AG10803 (cell line): ENCODE measurements at places on chromosomes 6 and 20.
A peak's percentile ranks its signal among the peaks of the same experiment; 100 is the strongest.

- DNase-seq: no peak
Observed at GRCh38 chr6:118710616-118711015, 59.2 kb upstream of the CEP85L start.

GRCh38 chr20:61808447-61808846 is 257.2 kb downstream of the TAF4 start:
- no peak for DNase-seq

- peak; percentile 37 for DNase-seq
Observed at GRCh38 chr6:1527073-1527457, 82.7 kb upstream of the FOXC1 start.

- DNase-seq: no peak
Observed at GRCh38 chr6:38495518-38495917, 144.2 kb downstream of the BTBD9 start.

DNA sequence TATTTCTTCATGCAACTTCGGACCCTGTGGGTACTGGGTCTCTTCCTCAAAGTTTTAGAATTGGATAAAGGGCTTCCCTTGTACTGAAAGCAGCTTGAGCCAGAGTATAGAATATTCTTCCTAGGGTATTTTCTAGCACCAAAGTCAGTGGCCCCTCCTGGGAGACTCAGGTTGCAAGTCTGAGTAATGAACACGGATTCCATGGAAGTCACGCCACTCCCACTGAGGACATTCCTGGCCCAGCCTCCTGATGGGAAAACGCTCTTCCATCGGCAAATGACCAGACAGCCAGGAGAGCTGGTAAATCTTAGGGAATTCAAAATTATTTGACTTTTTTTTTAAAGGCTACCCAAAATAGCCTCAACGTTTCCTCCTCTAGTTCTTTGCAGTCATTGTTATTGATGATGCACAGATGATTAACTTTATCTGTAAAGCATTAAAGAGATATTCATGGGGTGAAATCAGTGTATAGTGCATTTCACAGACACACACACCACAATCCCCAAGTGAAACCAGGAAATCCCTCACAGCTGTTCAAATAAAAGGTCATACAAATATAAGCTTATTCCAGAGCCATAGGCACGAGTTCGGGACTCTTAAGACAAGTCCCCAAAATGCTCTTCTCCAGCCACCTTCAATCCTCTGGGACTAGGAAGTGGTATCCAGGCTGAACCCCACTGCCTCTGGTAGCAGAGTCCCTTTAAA is 248.8 kb downstream of the SOD2 start:
- no peak for DNase-seq

DNA sequence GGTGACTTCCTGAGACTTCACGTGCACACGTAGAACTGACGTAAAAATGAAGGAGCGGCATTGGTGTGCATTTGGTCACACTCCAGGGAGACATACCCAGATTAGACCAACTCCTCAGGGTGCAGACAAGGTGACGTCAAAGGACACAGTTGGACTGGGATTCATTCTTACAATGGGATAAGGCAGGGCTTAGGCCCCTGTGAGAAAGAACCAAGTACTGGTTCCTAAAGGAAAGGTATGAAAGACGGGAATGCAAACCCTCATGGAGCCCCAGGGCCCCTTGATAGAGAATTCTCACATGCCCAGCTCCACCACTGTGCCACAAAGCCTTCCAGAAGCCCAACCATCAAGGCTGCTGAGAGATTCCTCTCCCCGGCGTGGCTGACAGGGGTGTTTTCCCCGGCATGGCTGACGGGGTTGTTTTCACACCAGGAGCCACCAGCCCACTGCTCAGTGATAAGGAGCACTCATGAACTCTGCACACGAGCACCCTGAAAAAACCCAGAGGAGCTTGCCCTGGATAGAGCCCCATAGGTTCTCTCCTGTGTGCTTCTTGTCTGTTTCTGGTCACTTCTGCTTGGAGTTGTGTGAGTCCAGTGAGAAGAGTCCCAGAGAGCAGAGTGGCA is 90.1 kb downstream of the CAP2 start:
- DNase-seq: no peak

GRCh38 chr20:34579191-34579978 is 20.9 kb downstream of the MAP1LC3A start:
- peak; percentile 78 for DNase-seq

DNA sequence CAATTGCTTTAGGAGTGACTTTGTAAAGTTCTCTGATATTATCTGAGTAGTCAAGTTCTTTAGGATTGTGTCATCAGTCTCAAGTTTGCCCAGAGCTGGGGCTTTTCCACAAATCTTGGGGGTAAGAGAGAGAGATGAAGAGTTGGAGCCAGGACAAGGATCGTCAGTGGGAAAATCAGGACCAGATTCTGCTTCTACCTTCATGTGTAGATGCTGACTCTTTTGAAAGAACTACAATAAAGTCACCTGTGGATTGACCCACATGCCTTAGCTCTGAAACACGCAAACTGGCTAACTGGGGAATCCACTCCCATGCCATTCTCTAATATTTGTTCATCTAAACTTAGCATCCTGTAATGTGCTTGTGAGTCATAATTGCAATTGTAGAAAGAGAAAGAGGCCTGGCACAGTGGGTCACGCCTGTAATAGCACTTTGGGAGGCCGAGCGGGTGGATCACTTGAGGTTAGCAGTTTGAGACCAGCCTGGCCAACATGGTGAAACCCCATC is 15.6 kb upstream of the BICRAL start:
- DNase-seq: peak; percentile 63

DNA sequence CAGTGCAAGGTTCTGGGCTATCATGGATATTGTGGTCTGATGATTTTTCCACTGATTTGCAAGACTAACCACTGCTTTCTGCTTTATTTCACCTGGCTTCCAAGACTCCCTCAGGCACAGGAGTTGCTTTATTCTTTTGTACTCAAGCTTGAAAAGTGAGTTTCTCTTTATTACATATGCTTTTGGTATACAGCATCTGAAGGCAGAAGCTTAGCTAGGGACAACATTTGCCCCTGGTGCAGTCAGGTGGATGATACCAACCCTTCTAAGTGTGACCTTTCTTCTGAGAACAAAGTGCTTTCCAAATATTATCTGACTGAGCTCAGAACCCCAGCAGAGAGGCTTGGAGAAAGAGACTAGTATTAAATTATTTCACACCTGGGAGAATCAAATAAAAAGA is 94.0 kb upstream of the PHACTR1 start:
- DNase-seq: no peak

DNA sequence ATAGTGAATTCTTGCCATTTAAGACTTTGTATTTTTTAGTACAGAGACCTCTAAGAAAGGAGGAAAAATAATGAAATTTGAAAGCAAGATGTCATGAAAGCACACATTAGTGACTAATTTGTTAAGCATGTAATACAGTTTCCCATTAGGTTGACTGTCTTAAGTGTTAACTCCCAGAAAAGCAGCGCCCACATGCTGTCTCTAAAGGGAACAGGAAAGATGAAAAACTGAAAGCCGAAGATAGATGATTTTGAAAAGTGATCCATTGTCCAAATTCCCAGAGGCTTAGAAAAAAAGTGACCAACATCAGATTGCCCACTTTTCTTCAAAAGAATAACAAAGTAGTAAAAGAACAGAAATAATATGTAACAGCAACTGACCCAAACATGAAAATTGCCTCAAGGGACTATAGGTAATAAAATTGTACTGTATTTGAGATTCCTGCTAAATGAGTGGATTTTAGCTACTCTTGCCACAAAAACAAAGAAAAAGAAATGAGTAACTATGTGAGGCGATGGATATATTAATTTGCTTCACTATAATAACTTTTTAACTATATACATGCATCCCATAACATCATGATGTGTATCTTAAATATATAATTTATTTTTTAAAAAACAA is 83.2 kb upstream of the OGFRL1 start:
- DNase-seq: peak; percentile 56

- DNase-seq: no peak
Observed at GRCh38 chr20:62765432-62766070, 30.7 kb upstream of the MRGBP start.

GRCh38 chr6:131655387-131655786 is 18.3 kb downstream of the ENPP3 start:
- DNase-seq: no peak

- DNase-seq: no peak
Observed at GRCh38 chr6:42375007-42375635, 76.6 kb downstream of the TRERF1 start.

DNA sequence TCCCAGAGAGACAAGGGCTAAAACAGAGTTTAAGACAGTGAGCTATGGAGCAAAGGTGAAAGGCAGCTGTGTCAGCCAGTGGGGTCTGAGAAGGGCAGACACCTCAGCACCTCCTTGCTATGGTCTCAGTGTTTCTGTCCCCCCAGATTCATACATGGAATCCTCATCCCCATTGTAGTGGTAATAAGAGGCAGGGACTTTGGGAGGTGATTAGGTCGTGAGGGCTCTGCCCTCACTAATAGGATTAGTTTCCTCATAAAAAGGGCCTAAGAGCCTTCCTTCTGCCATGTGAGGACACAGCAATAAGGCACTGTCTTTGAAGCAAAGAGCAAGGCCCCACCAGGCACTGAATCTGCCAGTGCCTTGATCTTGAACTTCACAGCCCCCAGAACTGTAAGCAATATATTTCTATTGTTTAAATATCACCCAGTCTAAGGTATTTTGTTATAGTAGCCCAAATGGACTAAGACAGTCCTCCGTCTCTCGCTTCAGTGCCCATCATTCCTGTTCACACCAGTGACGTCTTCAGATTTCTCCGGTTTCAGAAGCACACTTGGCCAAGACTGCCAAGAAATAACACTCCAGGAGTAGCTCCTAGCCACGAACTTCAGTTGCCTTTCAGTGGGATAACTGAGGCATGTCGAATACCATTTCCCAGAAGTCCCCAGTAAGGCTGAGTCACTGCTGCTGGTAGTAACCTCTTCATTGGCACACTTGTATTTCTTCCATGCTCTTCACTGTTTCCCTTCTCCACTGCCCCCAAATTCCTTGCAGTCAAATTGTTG is 32.8 kb downstream of the SLC13A3 start:
- DNase-seq: no peak

GRCh38 chr20:47318586-47319516 is 37.6 kb downstream of the ZMYND8 start:
- peak; percentile 77 for DNase-seq

DNA sequence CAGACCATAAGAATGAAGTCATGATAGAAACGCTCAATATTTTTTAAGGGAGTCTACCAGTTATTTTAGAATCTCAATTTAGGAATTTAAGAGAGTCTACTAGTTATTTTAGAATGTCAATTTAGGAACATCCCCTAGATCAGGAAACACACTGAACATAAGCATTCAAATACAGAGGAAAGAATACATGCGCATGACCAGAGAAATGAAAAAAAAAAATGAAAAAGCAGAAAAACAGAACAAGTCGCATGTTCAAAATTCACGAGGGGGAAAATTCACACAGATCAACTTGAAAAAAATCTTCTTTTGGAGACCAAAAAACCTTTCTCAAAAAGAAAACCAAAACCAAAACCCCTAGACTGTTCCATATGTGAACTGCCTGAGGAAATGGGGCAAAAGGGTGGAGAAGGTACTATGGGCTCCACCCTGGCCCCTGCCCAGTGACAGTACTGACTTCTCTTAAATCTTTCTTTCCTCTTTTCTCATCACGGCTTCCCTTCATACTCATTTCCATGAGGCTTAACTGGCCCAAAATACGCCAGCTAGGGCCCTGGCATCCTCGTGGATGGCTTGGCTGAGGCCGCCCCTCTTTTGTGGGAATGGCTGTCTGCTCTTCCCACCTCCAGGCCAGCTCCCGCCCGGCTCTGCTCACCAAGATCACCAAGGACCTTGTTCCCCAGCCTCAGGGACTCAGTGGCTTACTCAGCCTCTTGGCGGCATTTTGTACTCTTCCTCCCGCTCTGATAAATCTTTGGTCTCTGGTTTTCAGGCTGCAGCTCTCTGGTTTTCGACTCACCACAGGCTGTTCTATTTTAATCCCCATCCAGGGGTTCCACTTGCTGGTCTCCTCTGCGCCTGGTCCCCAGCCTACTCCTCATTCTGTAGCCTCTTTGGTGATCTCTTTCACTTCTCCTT is 11.2 kb downstream of the ZBTB2 start:
- no peak for DNase-seq

DNA sequence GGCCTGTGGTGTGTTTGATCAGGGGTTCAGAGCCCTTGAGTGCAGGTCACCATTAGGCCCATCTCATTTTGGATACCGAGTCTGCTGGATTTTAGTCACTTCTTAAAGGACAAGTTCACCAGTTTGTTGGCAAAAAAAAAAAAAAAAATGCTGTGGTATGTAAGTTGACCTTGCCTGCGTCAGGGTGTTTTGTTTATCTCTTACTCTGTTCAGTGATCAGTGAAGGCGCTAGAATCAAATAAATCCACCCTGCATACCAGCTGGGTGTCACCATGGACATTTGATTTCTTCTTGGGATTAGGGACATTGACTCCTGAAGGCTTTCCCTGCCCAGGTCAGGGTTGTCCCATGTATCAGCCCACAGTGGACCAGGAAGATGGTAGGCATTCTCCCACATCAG is 6.7 kb downstream of the SMOC2 start:
- no peak for DNase-seq
